ENCODE measurements at places on chromosomes 1 and 21.

GRCh38 chr21:42062236-42063022 is 8.7 kb upstream of the UMODL1 start:
- no peak for DNase-seq

GRCh38 chr1:210646258-210646616 is 317.5 kb downstream of the HHAT start:
- no peak for DNase-seq

- no peak for DNase-seq
These were observed 221.5 kb downstream of the RERE start for GRCh38 chr1:8595941-8596340.

DNA sequence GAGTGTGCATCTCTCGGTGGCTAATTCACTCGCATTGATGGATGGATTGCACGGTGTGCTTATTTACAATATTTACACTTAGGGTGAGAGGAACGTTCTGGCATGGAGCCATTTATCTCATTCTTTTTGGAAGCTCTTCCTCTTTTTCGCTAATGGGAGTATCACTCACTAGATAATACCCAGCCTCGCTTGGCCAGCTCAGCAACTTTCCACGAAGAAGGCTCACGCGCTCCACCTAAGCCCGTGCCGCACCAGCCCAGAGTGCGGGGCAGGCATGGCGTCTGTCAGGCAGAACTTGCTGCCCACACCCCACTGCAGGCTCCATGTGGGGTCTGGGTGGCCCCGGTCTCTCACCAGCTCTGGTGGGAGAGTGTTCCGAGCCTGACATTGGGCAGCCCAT is 484.9 kb downstream of the NPHP4 start:
- no peak for DNase-seq

GRCh38 chr21:31592963-31593560 is 66.4 kb upstream of the SOD1 start:
- no peak for DNase-seq

GRCh38 chr1:112247961-112248360 is 148.1 kb upstream of the CTTNBP2NL start:
- no peak for DNase-seq

Measured in HCT116 (cell line).